Tracheal epithelial cell (primary cell): ENCODE measurements at places on chromosomes 5 and 9. TPM values are rescaled to one million over a fixed set of nuclear protein-coding genes. Genes with fewer than 3 reads are reported as not detected.

PHF24 gene
- total RNA-seq: under 0.01 and 0.48 TPM in 2 replicates

SLC6A7 gene
- total RNA-seq: under 0.01 TPM in 1 of 2 replicates, not detected in the other

ORM2 gene
- total RNA-seq: not detected in 2 replicates

SPINK7 gene
- 2.9 and 4.3 TPM in 2 replicates for total RNA-seq

CDK5RAP2 gene
- 19.5 and 20.2 TPM in 2 replicates for total RNA-seq

FCN1 gene
- not detected in 2 replicates for total RNA-seq

DOK3 gene
- 0.85 and 1.7 TPM in 2 replicates for total RNA-seq

PLPPR1 gene
- total RNA-seq: under 0.01 TPM in 1 of 2 replicates, not detected in the other

FGFR4 gene
- 3.8 and 4.6 TPM in 2 replicates for total RNA-seq

FAM151B gene
- 0.43 and 0.48 TPM in 2 replicates for total RNA-seq

NAIF1 gene
- 9.2 and 10.1 TPM in 2 replicates for total RNA-seq

TPPP gene
- 0.48 and 1.3 TPM in 2 replicates for total RNA-seq

ACOT12 gene
- not detected in 2 replicates for total RNA-seq

UNC5A gene
- total RNA-seq: 0.24 TPM in 1 of 2 replicates, not detected in the other

SHLD3 gene
- 3.6 and 3.9 TPM in 2 replicates for total RNA-seq

TLX3 gene
- total RNA-seq: 0.24 TPM in 1 of 2 replicates, not detected in the other

C9orf72 gene
- 8.4 and 26.2 TPM in 2 replicates for total RNA-seq

TMEM215 gene
- under 0.01 TPM in 1 of 2 replicates, not detected in the other for total RNA-seq

PCDH1 gene
- 71.6 and 75.2 TPM in 2 replicates for total RNA-seq

MYMK gene
- total RNA-seq: not detected in 2 replicates

PCDHA11 gene
- total RNA-seq: 0.48 and 1.7 TPM in 2 replicates

MEIKIN gene
- total RNA-seq: not detected in 2 replicates

ZNF658 gene
- 2.7 and 5.3 TPM in 2 replicates for total RNA-seq

HAPLN1 gene
- under 0.01 TPM in 1 of 2 replicates, not detected in the other for total RNA-seq

TMEM252 gene
- total RNA-seq: not detected in 2 replicates

PSAT1 gene
- total RNA-seq: 108 and 209 TPM in 2 replicates

PRELID2 gene
- total RNA-seq: 19.6 and 39.0 TPM in 2 replicates

DBH gene
- total RNA-seq: not detected in 2 replicates

BSPRY gene
- total RNA-seq: 4.7 and 6.5 TPM in 2 replicates

SLC4A9 gene
- total RNA-seq: 0.21 TPM in 1 of 2 replicates, not detected in the other

LCN9 gene
- not detected in 2 replicates for total RNA-seq
